ENCODE measurements at places on chromosomes 12 and 14.

GRCh38 chr12:18382236-18382885 lies 121.0 kb downstream of the PIK3C2G start:
- DNase-seq, result no peak

GRCh38 chr12:89173096-89173495 lies 179.2 kb downstream of the DUSP6 start:
- DNase-seq, result peak; percentile 28

GRCh38 chr12:58298803-58299202 lies 357.4 kb downstream of the ATP23 start:
- DNase-seq, result no peak

DNA sequence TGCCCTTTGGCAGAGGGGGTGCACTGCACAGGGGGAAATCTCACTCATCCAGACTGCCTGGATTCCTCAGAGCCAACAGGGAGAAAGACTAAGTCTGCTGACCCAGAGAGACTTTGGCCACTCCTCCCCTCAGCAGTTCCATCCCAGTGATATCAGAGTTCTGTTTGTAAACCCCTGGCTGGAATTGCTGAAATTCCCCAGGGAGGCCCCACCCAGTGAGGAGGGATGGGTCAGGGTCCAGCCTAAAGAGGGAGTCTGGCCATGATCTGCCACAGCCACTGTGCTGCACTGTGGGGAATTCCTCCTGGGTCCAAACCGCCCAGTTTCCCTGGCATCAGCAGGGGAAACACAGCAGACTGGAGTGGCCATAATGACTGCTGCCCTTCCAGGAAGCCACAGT lies 54.9 kb upstream of the USP15 start:
- DNase-seq, result no peak

- DNase-seq, result no peak
These were observed 77.2 kb downstream of the BAZ1A start for GRCh38 chr14:34797747-34798583.

- no peak for DNase-seq
These were observed 736.4 kb upstream of the LRFN5 start for GRCh38 chr14:40870252-40870651.
